Activated CD4-positive, alpha-beta T cell treated with anti-CD3 and anti-CD28 coated beads, Interleukin-2, amount 10 ng/mL, durations not matched to agents 24 days and 14 days (primary cell): ENCODE measurements at places on chromosomes 5 and 9. TPM values are rescaled to one million over a fixed set of nuclear protein-coding genes. Genes with fewer than 3 reads are reported as not detected.

SLC4A9 gene
- total RNA-seq: not detected in 2 replicates

CENPP gene
- 26.9 and 27.5 TPM in 2 replicates for total RNA-seq

SPINK13 gene
- total RNA-seq: not detected in 2 replicates

GRCh38 chr5:28344836-28345433 is 1306.5 kb upstream of the CDH9 start:
- no peak overlapping the region for H3K4me3 ChIP-seq
- no peaks in the 10 kb centered on the region for H3K27me3 ChIP-seq
- no peak for DNase-seq
- H3K27ac ChIP-seq: no peak overlapping the region

SERF1A gene
- total RNA-seq: 7.3 and 8.8 TPM in 2 replicates

HTR4 gene
- not detected in 2 replicates for total RNA-seq

C5orf47 gene
- not detected in 2 replicates for total RNA-seq

GRCh38 chr9:121239071-121239470 is 28.9 kb upstream of the GSN start:
- H3K27ac ChIP-seq: no peak overlapping the region
- no peak for DNase-seq
- peaks cover 2% of the 10 kb centered on the region for H3K27me3 ChIP-seq
- no peak overlapping the region for H3K4me3 ChIP-seq
- H3K4me1 ChIP-seq: no peaks in the 10 kb centered on the region

- DNase-seq: no peak
- H3K4me1 ChIP-seq: peaks cover 2% of the 10 kb centered on the region
- no peak overlapping the region for H3K4me3 ChIP-seq
- peak overlapping the region; percentile 60 for H3K27ac ChIP-seq
- no peaks in the 10 kb centered on the region for H3K36me3 ChIP-seq
- H3K27me3 ChIP-seq: no peaks in the 10 kb centered on the region
Measured at GRCh38 chr5:96220610-96221390, 212.2 kb downstream of the PCSK1 start.

- H3K27me3 ChIP-seq: no peaks in the 10 kb centered on the region
- H3K4me1 ChIP-seq: no peaks in the 10 kb centered on the region
- no peak for DNase-seq
Measured at GRCh38 chr5:10667431-10668057, 93.5 kb downstream of the DAP start.

GRCh38 chr5:10034001-10034400 is 215.7 kb downstream of the ATPSCKMT start:
- H3K4me1 ChIP-seq: no peaks in the 10 kb centered on the region
- no peaks in the 10 kb centered on the region for H3K36me3 ChIP-seq
- DNase-seq: no peak
- no peak overlapping the region for H3K27ac ChIP-seq
- H3K4me3 ChIP-seq: no peak overlapping the region

- H3K4me3 ChIP-seq: no peak overlapping the region
- no peaks in the 10 kb centered on the region for H3K4me1 ChIP-seq
- H3K36me3 ChIP-seq: no peaks in the 10 kb centered on the region
- no peaks in the 10 kb centered on the region for H3K27me3 ChIP-seq
- no peak overlapping the region for H3K27ac ChIP-seq
- no peak for DNase-seq
Measured at GRCh38 chr9:106621313-106622163, 241.4 kb upstream of the ZNF462 start.

DNA sequence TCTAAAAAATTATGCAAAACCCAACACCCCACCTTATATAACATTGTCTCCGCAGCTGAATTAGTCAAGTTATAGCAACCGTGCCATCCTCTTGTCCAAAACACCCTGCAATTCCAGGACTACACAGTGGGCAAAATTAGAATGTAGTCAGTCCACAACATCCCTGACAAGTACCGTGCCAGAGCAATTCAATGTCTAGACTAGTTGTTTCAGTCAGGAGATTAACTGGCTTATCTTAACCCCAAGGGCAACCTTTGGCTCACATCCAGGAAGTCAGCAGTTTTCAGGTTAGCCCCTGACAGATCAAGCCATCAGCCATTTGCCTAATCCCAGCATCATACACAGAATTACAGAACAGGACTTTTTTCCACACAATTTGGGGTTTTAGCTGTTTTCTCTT is 240.8 kb upstream of the TMEM161B start:
- DNase-seq: no peak
- no peak overlapping the region for H3K27ac ChIP-seq
- no peaks in the 10 kb centered on the region for H3K4me1 ChIP-seq
- H3K27me3 ChIP-seq: peaks cover 39% of the 10 kb centered on the region
- no peak overlapping the region for H3K4me3 ChIP-seq

FOXD4 gene
- total RNA-seq: not detected in 2 replicates

PAX5 gene
- 0.16 and 0.33 TPM in 2 replicates for total RNA-seq

ZFP2 gene
- total RNA-seq: 0.33 TPM in 1 of 2 replicates, not detected in the other

GRCh38 chr5:128228521-128228920 is 145.0 kb downstream of the SLC12A2 start:
- no peak overlapping the region for H3K27ac ChIP-seq
- DNase-seq: no peak
- H3K4me3 ChIP-seq: no peak overlapping the region
- peaks cover 3% of the 10 kb centered on the region for H3K27me3 ChIP-seq
- peaks cover 2% of the 10 kb centered on the region for H3K4me1 ChIP-seq
- H3K36me3 ChIP-seq: no peaks in the 10 kb centered on the region
